ENCODE measurements at places on chromosomes 5 and 9. TPM values are rescaled to one million over a fixed set of nuclear protein-coding genes. Genes with fewer than 3 reads are reported as not detected.

The WWC1 gene
- 29.1 TPM for total RNA-seq

DNA sequence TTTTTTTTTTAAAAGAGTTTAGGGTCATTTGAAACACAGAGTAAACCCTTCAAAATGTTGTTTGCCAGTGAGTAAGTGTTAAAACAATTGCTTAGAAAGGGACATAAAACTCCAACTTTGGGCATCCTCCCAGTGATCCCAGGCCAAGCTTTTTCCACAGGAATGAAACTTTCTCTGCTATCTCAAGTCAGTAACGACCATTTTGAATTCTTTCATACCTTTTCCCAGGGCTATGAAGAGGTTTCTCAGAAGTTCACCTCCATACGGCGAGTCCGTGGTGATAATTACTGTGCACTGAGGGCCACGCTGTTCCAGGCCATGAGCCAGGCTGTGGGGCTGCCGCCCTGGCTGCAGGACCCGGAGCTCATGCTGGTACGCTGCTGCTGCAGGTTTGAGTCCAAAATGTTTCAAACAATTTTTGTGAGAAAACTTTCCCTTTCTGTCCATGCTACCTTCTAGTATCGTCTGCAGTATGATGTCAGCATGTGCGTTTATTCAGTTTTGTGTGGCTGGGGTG, 16.8 kb downstream of the OTULIN start:
- DNase-seq, result no peak

The SLC1A1 gene
- 7.1 TPM for total RNA-seq

The ADCY2 gene
- total RNA-seq, result 165 TPM

The VCAN gene
- 276 TPM for total RNA-seq
